ENCODE measurements at places on chromosomes 2 and 18.

- DNase-seq, result no peak
Observed at GRCh38 chr2:76763276-76763675, 758.9 kb downstream of the LRRTM4 start.

- DNase-seq, result no peak
Observed at GRCh38 chr18:23243178-23243577, 107.9 kb downstream of the CABLES1 start.

DNA sequence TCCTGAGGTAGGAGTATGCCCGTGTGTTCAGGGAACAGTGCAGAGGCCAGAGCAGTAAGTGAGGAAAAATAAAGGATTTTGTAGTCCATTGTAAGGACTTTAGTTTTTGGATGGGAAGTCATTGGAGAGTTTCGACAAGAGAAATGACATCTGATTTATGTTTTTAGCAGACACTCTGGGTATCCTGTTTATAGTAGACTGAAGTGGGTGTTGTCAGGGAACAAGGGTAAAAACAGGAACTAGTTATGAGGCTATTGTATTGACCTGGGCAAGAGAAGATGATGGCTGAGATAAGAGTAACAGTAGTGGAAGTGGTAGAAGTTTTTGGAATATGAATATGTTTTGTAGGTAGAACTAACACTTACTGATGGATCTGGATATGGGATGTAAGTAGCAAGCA is 59.8 kb downstream of the GTF2A1L start:
- DNase-seq, result no peak

- DNase-seq, result no peak
Observed at GRCh38 chr2:178191004-178191508, 3.3 kb upstream of the OSBPL6 start.

DNA sequence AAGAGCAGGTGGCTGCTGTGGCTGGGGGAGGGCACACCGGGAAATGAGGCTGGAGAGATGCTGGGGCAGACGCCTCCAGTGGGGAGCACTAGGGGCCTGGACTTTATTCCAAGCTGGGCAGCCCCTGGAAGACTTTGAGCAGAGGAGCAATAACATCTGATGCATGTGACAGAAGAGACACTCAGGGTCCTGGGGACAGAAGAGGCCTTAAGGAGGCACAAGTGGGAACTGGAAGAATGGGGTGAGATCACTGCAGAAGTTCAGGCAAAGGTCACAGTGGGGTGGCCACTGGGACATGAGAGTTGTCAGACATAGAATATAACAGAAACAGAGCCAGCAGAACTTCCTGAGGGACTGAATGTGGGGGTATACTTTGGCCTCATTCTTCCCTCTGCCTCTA is 24.0 kb downstream of the TGFA start:
- no peak for DNase-seq

DNA sequence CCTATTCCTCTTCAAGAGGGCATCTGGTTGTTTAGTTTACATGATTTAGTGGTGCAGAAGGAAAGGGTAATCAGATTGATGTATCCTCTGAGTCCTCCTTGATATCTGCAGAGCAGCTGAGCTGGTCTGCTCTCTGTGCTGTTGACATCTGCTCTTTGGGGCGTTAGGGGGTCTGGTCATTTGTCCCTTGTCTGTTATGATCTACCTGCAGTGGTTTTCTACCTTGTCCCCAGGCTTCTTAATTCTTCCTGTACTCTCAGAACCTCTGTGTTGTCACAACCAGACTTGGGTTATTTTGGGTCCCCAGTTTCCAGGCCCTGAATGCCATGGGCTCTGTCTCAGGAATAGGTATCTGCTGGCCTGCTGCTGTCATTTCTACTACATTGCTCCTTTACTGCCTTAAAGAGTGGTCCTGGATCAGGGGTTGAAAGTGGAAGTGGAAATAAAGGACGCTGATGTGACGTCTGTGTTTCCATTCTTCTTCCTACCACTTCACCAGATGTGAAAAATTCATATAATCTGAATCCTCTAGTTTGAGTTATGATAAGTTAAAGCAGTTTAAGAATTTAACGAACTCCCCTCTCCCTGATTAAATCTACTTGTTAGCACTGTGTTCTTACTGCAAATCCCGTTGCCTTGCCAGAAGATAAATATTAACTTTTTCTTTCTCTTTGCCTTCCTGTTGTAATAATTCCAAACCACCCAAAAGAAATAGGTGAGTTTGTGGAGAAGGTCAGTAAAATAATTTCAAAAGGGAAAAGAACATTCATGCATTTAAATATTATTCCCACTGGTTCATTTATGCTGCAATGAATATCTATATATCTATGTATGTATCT is 16.6 kb upstream of the CPS1 start:
- DNase-seq, result no peak

- peak; percentile 1 for DNase-seq
Observed at GRCh38 chr2:148853458-148853857, 21.6 kb upstream of the KIF5C start.

- peak; percentile 82 for DNase-seq
Observed at GRCh38 chr2:205858881-205859441, 176.7 kb downstream of the NRP2 start.

DNA sequence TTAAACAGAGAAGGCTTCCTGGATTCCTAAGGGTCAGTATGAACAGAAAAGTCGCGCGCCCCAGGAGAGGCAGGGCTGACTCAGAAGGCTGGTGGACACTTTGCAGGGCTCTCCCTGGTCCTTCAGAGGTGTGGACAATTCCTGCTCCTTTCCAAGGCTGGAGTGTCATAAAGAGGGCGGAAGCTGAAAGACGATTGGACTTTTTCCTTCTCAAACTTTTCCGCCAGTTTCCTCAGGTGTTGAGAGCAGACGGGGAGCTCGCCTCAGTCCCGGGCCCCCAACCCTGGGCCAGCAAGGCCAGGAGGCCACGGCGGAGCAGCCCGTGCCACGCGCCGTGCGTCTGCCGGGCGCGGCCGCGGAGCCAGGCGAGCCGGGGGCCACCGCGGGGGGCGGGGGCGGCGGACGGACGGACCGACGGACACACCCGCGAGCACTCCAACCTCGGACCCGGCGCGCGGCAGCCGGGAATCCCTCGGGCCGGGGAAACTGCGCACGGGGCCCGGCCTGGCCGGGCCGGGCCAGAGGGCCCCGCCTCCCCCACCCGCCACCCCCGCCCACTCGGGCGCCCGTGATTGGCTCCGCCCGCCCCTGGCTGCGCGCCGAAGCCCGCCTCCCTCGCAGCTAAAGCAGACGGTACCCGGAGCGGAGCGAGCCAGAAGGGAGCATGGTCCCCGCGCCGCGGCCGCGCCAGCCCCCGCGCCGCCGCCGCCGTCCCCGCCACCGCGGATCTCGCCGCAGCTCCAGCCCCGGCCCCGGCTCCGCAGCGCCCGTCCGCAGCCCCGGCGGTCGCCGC is at the start of gene KLHL29:
KLHL29 (plus strand) TSS at position 629 of the 793 bp plus-strand sequence. CDS start 177,018 bp downstream, outside the sequence.
- DNase-seq, result peak; percentile 76

GRCh38 chr2:73250872-73251846 is 17.1 kb downstream of the CCT7 start:
- no peak for DNase-seq

GRCh38 chr18:56162311-56163265 is 475.8 kb downstream of the TXNL1 start:
- DNase-seq, result no peak

- DNase-seq, result no peak
Observed at GRCh38 chr2:95700519-95700918, 108.7 kb downstream of the TRIM43 start.

DNA sequence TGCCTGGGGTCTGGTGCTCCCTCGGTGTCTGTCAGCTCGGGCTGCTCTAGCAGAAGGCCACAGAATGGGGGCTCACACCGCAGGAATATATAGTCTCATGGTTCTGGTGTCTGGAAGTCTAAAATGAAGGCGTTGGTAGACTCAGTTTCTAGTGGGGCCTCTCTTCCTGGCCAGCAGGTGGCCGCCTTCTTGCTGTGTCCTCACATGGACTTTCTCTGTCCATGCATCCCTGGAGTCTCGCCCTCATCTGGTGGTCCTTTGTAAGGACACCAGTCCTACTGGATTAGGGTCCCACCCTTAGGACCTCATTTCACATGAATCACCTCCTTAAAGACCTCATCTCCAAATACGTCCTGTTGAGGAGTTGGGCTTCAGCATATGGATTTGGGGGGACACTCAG is 65.7 kb downstream of the RRM2 start:
- DNase-seq, result peak; percentile 9

DNA sequence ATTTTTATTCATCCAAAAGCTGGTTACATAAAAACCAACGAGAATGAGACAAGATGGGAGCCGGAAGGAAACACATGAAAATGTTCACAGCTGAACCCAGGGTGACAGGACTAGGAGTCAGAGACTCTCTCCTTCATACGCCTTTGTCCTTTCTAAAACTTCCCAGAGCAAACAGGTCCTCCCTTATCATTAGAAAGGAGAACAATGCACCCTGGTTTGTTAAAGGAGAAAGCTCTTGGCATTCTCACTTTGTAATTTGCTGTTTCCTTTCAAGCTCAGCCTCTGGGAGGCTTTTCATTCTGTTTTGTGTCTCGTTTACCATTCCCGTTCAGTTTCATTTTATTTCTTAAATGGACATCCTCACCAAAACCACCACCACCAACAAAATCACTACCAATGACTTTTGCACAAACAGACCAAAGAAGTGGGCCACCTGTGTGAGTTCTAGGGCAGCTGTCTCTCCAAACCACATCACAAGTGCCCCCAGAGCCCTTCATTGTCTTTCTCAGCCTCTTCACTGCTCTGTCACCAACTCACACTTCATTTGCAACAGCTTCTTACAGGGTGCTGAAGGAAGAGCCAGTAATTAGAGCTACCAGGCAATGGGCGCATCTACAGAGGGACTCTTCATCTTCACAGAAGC is 105.3 kb downstream of the HDAC4 start:
- no peak for DNase-seq

GRCh38 chr2:102558463-102558862 is 60.9 kb upstream of the SLC9A2 start:
- DNase-seq, result no peak

DNA sequence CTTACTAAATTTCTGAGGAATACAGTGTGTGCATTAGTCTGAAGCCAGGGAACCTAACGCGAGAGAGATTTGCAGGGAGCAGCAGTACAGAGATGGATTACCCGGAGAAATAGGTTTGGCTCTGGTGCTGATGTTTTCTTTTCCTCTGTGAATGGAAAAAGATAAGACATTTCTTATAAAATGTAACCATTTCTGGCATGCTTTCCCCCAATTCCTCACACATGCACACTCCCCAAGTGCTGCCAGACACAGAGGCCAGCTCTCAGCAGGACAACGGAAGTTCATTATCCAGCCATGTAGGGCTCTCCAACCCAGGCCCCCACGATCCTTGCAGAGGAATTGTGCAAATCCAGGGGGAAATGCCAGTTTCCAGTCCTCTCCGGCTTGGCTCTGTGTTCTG is 224.5 kb upstream of the MGAT5 start:
- DNase-seq, result no peak

DNA sequence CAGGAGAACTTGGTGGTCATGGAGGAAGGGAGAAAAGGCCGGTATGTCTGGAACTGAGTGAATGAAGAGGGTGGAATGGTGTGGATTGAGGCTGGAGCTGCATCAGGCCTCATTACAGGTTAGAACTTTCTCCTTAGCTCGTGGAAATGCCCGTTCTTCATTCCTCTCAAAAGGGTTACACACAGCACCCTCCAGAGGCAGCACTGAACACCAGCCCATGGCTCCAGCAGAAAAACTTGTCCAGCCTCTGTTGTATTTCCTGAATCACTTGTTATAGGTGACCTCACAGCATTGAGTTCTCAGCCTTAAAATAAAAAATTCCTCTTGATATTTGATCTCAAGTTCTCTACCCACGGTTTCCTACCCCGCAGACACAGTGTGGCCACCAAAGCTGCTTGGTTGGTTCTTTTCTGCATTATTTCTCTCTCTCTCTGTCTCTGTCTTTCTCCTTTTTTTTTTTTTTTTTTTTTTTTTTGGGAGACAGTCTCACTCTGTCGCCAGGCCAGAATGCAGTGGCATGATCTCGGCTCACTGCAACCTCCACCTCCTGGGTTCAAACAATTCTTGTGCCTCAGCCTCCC is 89.6 kb downstream of the ITGB1BP1 start:
- DNase-seq, result peak; percentile 80

DNA sequence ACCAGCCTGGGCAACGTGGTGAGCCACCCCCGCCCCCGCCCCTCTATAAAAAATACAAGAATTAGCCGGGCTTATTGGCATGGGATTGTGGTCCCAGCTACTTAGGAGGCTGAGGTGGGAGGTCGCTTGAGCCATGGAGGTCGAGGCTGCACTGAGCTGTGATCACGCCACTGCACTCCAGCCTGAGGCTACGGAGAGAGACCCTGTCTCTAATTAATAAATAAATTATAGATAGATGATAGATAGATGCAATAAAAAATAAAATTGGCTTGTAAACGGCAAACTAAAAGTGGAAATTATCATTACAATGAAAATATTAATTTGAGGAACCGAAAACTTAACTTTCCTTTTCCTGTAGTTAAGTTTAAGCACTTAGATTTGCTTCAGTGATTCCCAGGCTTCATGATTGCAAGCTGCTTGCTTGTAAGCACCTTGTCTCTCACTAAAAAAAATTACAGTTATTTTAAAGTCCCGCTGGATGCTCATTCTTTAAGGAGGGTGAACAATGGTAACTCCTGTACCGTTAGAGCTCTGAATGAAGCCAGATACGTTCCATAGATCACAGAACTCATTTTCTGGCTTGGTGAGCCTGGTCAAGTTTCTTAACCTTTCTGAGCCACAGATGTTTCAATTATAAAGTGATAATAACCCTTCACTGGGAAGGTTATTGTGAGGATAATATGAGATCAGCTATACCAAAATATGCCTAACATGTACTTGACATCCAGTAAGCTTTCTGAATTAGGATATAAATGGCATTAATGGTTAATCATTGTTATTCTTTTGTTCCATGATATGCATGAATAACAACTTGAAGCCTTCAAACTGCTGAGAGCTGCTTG is 9.3 kb upstream of the NARS1 start:
- no peak for DNase-seq

GRCh38 chr18:47387864-47388263 is 136.4 kb upstream of the SKOR2 start:
- DNase-seq, result no peak

GRCh38 chr2:1070601-1071000 is 120.0 kb downstream of the SNTG2 start:
- DNase-seq, result no peak

- no peak for DNase-seq
Observed at GRCh38 chr18:44066541-44066940, 614.1 kb upstream of the SETBP1 start.

DNA sequence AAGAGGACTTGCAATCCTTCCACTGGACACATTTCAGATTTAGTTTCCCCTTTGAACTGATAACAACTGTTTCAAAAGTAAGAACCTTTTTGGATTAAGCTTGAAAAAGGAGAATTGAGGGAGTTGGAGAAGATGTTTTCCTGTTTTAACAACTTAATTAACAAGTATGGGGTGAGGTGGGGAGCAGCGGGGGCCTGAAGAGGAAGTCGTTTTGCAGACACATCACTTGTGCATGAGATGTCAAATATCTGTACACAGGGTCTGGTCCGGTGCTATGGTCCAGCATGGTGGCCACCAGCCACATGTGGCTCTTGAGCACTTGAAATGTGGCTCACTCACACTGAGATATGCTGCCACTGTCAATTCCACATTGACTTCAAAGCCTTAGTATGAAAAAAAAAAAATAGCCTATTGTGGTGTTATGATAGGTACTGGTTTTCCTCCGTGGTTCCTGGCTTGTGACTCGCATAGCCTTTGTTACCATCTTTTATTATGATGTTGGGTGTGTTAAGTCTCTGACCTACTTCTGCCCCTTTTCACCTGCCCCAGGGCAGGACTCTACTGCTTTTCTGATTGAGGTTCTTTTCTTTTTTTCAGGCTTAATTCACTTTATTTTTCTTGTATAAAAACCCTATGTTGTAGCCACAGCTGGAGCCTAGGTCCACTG is 205.5 kb downstream of the BCL2 start:
- DNase-seq, result no peak
